ENCODE measurements at places on chromosomes 3 and 15.

DNA sequence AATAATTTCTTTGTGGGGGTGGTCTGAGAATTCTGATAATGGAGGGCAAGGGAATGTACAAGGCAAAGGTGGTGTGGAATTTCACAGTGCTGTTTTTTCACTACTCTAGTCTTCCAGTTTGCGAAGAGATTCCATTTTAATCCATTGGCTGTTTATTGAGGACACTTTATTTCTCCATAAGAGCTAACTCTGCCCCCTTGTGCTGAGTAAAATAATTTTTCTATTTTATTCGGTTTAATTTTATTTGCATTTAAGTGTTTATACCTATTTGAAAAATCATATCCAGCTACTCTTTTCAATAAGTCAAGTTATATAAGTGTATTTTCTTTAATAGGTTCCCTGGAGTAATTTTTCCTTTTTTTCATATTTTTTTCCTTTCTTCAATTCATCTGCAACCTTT, 840.1 kb downstream of the TUSC7 start:
- no peak for DNase-seq

DNA sequence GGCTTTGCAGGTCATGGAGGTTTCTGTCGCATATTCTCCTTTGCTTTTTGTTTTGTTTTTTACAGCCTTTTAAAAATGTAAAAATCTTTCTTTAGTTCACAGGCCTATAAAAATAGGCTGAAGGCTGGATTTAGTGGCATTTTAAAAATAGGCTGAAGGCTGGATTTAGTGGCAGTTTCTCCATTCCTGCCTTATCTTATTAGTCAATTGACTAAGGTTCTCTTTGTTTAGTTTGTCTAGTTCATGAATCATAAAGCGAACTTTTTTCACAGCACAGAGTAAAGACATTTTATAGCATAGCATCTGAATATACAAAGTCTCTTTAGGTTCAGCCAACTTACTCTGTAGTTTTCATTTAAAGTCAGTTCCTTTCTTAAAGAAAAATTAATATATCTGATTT, 31.4 kb downstream of the AP4E1 start:
- DNase-seq: no peak

DNA sequence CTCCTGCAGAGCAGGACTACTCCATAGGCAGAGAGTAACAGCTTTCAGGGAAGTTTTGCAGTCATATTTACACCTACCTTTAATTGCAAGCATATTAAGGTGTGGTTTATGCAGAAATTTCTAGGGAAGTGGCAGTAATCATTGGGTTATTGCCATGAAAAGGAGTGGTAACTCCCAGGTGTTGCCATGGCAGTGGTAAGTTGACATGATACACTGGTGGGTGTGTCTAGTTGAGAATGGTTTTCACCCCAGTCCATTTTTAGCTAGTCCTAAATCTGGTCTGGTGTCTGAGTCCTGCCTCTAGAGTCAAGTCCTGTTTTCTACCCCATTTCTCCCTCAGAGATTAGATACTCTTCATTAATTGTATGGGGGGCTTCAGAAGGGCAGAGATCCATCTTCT, 128.4 kb upstream of the GMNC start:
- DNase-seq: no peak

DNA sequence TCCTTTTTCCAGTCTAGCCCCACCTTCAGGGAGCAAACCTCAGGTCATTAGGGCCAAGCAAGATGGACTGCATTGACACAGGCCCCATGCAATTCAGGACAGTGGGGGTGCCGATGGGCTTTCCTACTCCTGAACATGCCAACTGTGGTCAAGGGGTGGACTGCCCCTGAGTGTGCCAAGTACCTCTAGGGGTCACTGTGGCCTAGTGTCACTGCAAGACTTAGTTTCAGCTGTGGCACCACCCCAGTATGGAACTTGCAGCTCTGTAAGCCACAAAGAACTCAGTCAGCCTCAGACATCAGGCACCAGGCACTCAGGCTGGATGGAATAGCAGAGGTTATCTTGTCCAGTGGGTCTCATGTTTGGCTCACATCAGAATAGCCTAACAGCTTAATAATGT, 32.3 kb downstream of the EXOG start:
- no peak for DNase-seq

- no peak for DNase-seq
Observed at GRCh38 chr15:79954661-79955060, 16.3 kb downstream of the BCL2A1 start.

DNA sequence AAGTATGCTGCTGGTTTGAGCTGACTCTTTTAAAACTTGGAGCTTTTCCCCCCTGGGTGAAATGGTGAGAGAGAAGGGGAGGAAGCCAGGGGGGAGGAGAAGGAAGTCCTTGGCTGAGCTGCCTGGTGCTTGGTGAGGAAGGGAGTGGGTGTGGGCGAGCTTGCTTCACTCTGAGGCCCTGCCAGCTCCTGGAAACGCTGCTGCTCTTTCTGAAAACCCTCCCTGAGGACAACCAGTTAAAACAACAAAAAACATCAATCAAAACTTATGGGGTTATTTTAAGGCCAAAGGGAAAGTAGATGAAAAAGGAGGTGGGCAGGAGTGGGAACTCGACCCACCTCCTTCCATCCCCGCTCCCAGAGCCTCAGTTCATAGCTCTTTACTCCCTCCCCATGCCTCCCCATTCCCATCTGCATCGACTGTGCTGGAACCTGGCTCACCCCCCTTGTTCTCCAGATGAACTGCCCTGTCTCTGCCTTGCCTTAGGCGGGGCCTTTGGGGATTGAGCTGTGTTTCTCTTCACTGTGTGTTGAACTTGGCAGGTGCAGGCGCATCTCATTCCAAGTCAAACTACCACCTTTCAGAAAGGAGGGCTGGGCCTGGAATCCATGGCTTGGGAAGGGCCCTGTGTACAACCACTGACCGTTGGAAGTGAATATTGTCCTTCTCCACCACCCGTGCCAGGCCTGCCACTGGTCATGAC, 166.1 kb downstream of the ZNF621 start:
- DNase-seq: no peak

All from stimulated activated CD8-positive, alpha-beta memory T cell treated with anti-CD3 and anti-CD28 coated beads, Interleukin-4, amount 100 ng/mL, for 4 hours (primary cell).